AG08395 (cell line): ENCODE measurements at places on chromosomes 3 and 15.

DNA sequence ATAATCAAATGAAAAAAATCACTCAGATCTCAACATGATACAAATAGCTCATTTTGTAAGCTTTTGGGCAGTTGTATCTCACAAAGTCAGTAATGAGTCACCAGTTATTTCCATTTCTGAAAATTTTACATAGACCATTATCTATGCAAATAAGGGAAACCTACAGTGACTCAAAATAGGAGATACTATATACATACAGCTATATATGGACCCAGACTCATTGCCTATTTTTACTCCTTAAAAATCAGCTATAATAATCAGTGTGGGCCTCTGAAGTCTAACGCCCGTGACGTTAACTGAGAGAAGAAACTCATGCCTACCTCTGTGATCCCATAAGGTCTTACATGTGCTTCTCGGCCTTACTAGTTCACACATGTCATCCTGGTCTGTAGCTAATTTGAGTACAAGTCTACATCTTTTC lies 31.6 kb downstream of the LRIG1 start:
- DNase-seq: no peak

DNA sequence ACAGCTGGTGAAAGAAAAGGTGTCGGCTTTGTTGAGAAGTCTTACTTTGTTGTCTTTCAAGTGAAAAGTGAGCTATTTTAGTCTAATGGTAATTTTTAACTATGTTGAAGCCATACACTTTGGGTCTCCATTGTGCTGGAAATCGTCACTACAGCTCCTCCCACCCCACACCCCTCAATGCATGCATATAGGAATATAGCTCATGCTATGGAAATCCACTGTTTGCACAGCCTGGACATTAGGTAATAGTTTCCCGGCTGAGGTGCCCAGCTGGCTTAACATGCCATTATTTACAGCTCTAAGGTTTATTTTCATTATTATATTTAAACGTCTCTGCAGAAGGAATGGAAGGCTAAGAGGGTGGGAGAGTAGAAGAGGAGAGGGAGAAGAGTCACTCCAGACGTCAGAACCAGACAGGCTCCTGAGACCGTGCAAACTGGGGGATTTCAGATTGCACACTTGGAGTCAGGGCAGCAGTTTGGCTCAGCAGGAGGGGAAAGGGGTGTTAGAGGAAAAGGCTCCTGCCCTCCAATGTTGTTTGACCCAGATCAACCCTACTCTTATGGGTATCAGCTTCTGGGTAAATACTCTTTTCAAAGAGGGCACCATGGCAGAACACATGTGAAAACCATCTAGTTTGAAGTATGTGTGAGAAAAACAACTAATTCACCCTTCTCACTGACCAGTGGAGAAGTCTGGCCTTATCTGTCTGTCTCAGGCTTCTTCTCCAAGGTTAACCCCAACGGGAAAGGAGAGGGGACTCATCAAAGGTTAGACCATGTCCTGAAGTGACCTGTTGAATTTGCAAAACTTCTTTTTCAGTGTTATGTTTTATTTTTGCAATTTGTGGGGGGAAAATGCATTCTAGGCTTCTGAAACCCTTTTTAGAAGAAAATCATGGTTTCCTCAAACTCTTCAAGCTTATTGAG lies 218.7 kb upstream of the CTDSPL start:
- DNase-seq: no peak

GRCh38 chr3:177478170-177478867 lies 281.0 kb upstream of the TBL1XR1 start:
- DNase-seq: peak; percentile 83

- peak; percentile 57 for DNase-seq
Measured at GRCh38 chr15:93997071-93997658, 234.2 kb upstream of the MCTP2 start.

- DNase-seq: peak; percentile 9
Measured at GRCh38 chr3:114551770-114552526, 258.1 kb downstream of the TIGIT start.

DNA sequence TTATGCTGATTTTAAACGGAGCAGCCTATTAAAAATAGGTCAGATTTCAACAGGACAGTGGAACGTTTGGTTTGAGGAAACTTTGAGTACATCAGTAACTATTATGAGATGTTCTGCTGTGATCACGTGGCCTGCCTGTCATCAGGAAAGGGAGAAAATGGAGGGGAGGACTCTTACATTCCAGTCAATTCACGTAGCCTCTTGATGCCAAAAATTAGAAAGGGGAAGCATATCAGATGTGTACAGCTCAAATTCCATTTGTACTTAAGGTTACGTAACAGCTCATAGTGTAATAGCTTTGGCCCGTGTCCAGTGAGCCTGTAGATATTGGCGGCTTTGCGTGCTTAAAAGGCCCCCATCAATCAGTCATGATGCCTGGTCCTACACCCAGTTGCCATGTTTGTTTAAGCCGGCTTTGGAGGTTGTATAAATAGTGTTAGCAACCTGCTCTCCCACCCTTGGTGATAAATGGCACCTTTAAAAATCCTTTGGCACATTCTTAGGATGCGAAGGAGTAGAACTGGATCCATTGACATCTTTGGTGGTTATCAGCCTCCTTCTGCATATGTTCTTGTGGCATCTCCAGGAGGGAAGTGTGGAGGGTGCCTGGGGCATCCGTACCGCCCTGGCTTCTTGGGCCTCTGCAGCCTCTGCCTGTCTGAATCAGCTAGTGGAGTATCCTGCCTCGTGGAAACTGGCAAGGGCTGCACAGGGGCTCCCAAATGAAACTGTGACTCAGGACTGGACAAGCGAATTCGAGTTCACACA lies 163.9 kb downstream of the THSD4 start:
- DNase-seq: peak; percentile 73

DNA sequence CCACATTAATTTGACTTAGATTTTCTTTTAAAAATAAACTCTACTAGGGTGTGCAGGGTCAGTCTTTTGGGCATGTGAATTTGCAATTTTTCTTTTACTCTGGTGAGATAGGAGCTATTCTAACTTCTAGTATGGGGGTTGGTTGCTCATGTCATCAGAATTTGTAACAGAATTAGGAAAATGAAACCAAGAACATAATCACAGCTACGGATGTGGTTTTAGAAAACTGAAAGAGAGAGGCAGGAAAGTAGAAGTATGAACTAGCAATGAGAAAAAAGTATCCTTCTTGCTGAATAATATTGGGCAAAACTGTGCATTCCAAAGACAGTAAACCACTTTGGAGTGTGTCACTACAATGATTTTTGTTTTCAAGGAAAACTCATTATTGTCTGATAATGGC lies 43.3 kb downstream of the ADPGK start:
- no peak for DNase-seq

DNA sequence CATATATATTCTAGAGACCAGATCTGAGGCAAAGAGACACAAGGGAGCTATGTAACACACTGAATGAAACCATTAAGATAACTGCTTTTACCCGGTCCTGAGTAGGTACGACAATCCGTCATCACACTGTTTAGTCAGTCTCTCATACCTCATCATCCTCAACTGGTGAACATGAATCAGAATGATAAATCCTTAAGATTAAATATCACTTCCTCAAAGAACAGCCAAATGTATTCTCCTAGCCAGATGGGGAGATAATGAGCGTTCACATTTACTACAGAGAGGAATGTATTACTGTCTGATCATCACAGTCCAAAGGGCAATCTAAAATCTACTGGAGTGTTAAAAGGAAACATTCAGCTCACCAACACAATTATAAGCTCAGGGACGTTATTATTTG lies 319.4 kb upstream of the STAC start:
- no peak for DNase-seq

- no peak for DNase-seq
Measured at GRCh38 chr15:41892621-41893421, 1.0 kb downstream of the SPTBN5 start.

GRCh38 chr15:66433726-66434125 lies 47.0 kb downstream of the MAP2K1 start:
- DNase-seq: no peak

DNA sequence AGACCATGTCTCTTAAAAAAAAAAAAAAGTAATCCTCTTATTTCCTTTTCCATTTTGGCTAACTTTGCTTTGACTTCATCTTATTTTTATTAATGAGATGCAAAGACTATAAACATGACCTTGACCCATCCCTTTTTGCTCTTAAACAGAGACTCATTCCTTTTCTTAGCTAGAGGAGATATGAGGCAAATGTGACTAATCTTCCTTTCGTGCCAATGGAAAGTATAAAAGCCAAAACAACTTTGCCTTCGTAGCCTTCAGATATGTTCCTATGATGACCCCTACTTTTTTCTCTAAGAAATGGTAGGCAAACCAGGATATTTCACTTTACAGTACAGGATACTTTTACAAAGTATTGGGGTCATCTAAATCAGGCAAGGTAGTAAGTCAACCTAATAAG lies 36.9 kb upstream of the GOLGB1 start:
- no peak for DNase-seq

DNA sequence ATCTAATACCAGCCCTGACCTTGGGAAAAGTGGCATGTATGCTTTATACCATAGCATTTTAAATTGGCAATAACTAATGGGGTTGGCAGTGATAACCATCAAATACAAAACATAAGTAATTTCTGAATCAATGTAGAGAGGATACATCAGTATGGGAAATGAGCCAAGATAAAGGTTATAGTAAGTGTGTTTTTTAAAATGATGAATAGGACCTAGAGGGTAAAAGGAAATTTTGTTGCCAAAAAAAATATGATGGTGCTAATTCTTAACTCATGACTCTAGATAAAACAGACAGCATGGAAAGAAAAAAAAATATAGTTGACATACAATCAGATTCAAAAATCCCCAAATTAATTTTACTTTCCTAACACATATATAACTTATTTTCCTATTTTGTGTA lies 75.4 kb upstream of the ROBO1 start:
- no peak for DNase-seq

DNA sequence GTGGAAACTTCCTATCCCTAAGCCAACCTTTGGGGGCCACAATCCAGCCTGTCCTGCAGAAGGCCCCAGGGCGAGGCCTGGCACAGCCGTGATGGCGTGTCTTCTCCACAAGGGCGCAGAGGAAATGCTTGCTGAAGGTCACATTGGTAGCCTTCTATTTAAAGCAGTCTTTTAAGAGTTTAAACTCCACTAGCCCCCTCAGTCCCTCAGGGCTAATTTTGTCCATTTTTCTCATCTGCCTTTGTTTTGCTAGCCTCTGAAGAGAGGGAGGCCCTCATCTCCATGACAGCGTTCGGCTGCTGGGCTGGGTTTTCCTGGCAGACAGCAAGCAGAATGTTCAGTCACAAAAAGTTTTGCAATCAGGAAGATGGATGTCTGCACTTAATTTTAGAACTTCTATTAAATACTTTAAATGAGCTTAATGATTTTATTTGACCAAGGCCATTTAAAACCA lies 40.8 kb downstream of the RARB start:
- peak; percentile 60 for DNase-seq

DNA sequence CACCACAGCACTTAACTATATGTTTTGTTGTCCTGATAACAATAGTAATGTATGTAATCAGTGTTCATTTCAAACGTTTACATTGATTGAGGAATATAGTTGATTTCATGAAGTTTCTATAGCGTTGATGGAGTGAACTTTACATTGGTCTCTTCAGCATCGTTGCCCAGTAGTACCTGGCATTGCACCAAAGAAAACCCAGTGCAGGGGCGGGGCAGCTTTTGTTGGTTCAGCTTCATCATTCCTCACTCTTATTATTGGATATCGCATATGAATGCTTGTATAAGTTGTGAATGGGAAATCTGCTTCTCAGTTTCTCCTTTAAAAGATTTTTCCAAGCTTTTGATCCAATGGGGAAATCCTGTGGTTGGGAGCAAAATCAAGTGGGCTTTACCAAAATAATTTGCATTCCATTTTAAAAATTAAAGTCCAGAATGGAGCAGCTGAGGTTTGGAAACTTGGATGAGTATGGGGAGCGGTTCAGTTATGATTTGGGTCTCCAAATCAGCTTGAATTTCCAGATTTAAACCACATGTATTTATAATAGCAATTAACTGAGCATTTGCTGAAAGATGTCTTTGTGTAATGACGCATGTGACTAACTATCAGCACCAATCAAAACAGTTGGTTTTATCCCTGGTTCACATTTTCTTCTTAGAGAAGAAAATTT lies 213.7 kb downstream of the ALCAM start:
- peak; percentile 38 for DNase-seq

GRCh38 chr15:27123291-27123690 lies 152.3 kb downstream of the GABRG3 start:
- no peak for DNase-seq

DNA sequence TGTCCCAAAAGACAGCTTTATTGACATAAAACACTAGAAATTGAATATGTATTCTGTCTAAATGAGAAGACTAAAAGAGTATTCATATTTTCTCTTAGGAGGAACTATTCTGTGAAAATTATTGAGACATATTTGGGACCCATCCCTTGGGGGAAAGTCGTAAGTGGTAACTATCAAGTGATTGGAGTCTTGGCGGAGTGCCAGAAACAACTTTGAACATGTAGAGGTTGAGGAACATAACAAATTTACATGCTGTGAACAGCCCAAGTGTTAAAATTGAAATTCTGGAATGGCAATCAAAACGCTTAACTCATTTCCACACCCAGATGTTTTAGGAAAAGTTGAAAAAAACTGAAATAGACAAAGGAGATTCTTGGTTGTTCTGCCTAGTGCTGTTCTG lies 1034.6 kb downstream of the NSUN3 start:
- no peak for DNase-seq

- DNase-seq: no peak
Measured at GRCh38 chr3:83813176-83813575, 1145.6 kb upstream of the CADM2 start.

DNA sequence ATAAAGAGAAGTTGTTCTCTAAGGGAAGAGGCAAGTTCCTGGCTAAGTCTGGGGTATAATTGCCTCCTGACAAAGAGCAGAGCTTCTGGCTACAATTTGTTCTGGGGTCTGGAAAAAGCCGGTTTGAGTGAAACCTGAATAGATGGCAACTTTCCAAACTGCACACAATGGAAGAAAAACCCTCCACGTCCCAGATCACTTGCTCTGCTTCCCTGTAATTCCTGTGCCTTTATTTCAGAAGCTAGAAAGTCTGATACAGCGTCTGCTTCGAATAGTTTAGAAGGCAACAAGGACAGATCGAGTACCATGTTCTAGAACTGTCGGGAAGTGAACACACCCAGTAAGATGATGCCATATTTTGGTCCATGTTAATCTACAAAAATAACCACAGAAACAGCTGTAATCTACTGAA lies 1.6 kb upstream of the WDR82 start:
- no peak for DNase-seq

DNA sequence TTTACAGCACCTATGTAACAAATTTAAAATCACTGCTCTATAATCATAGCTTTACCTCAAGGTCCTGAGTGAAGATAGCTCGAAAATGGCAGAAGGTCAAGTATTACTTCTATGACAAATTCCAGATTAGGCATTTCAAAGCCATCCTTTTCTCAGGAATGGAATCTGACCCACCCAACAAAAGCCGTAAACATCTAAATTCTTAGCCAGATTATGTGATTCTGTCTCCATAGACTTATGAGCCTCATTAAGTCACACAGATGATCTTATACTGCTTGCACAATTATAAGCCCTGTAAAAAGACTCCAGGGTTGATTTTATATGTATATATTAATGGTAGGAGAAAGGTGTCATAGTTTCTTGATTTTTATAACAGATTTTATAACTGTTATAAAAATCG lies 56.9 kb downstream of the CEP152 start:
- DNase-seq: peak; percentile 24
